ENCODE measurements at places on chromosomes 13 and 19. TPM values are rescaled to one million over a fixed set of nuclear protein-coding genes. Genes with fewer than 3 reads are reported as not detected.

- no peak for DNase-seq
Measured at GRCh38 chr13:22040810-22041364, 370.0 kb downstream of the FGF9 start.

CEACAM20 gene
- total RNA-seq: not detected

DNA sequence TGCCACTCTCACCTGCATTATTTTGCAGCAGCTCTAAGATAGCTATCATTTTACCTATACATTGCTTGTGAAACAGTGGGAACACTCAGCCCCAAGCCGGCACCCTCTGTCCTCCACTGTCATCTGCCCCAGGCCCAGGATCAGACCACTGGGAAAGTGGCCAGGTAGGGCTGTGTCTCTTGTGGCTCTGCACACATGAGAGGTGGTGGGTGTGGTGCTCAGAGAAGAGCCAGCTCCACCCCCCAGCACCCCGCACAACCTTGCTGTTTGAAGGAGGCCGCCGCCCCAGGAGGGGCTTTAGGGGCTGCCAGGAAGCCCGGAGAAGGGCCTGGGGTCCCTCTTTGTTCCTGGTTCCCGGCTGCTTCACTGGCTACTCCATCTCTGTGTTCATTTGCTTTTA, 26.6 kb downstream of the PPP1R37 start:
- DNase-seq: no peak

- DNase-seq: no peak
Measured at GRCh38 chr13:60288569-60288968, 108.5 kb upstream of the TDRD3 start.

DNA sequence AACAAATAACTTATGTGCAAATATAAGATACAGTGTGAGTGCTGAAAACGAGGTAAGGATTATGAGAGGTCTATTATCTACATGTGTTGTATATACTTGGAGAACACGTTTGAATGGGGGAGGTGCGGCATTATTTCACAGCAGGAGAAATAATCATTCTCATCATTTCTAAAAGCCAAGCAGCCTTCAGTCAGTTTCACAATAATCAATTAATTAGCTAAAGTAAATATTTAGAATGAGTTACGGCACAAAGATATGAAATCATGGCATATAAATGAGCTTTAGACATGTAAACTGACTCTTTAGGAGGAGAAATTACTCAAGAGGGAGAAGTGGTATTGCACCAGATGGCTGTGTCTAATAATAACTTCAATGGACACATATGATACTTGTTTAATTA, 366.6 kb downstream of the DNAJC15 start:
- no peak for DNase-seq

Data from left lobe of liver (tissue), 2 donors.